Esophagus squamous epithelium (tissue), 5 donors: ENCODE measurements at places on chromosomes 3 and 15. TPM values are rescaled to one million over a fixed set of nuclear protein-coding genes. Genes with fewer than 3 reads are reported as not detected.

DNA sequence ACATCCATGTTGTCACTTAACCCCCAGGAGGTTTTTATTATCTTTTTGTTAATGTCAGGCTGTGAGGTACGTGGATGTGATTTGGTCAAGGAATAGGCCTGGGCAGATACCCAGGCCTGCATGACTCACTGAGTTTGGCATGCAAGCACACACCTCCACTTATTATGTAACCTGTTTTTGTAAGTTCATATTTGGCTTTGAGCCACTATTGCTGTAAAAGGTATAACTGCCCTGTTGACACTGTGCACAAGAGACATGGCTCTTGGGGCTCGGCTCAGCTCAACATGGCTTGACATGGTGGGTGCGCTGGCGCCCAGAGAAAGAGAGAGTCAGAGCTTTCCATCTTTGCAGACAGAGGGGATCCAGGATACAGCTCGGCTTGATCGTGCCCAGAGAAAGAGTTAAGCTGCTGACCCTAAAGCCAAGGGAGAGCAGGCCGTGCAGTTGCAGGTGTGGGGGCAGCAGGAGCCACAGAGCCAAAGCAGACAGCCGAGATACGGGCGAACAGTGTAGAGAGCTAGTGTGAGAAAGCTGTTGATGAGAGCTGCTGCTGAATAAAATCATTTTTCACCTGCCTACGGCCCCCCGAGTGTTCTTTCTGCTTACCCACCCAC lies 67.9 kb upstream of the UNC13C start:
- DNase-seq: no peak

The TGM5 gene
- 36.1 TPM for total RNA-seq

The GP9 gene
- not detected for total RNA-seq

- no peak for DNase-seq
These were observed 68.3 kb upstream of the SLC12A8 start for GRCh38 chr3:125280668-125281361.

DNA sequence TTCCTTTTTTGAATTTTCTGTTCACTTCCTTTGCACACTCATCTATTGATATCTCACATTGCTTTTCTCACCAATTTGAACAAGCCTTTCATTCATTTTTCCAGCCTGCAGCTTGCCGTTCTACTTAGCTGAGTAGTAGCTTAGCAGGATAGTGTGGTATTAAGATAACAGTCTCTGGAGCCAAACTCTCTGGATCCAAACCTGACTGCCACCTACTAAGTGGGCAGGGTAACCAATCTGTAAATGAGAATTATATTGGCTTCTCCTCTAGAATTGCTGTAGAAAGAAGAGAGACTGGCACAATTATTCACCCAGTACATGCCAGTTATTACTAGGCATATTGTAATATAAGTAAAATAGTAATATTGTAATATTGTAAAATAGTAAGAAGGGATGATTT lies 40.5 kb downstream of the AQP9 start:
- DNase-seq: no peak

- no peak for DNase-seq
These were observed 666 bp downstream of the MAPKBP1 start for GRCh38 chr15:41774882-41775417.

- no peak for DNase-seq
These were observed 1.9 kb downstream of the TCF12 start for GRCh38 chr15:56920367-56920627.

DNA sequence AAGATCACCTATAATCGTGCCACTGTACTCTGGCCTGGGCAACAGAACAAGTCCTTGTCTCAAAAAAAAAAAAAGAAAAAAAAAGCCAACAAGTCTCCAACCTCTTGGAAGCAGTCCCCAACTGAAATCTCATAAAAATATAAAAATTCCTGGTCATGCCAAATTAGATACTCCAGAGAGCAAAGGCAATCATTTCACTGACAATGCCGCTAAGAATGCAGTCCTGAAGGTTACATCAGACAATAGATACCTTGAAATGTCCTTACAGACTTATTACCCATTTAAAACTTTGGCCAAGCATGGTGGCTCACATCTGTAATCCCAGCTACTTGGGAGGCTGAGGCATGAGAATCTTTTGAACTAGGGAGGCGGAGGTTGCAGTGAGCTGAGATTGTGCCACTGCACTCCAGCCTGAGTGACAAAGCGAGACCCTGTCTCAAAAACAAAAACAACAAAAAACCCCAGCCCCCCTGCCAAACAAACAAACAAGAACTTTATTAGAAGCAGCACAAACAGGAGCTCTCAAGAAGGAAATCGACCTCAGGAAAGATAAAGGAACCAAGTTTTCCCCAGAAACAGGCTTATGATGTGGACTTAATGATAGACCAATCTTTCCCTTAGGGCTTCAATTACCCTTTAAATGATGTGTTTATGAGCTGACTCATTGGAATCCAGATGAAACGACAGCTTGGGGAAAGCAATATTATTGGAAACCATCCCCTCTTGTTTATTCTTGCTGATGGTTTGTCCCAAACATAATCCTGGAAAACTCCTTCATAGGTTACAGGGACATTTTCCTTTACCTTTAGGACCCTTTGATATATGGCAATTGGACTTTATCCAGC lies 53.1 kb upstream of the XCR1 start:
- DNase-seq: no peak

DNA sequence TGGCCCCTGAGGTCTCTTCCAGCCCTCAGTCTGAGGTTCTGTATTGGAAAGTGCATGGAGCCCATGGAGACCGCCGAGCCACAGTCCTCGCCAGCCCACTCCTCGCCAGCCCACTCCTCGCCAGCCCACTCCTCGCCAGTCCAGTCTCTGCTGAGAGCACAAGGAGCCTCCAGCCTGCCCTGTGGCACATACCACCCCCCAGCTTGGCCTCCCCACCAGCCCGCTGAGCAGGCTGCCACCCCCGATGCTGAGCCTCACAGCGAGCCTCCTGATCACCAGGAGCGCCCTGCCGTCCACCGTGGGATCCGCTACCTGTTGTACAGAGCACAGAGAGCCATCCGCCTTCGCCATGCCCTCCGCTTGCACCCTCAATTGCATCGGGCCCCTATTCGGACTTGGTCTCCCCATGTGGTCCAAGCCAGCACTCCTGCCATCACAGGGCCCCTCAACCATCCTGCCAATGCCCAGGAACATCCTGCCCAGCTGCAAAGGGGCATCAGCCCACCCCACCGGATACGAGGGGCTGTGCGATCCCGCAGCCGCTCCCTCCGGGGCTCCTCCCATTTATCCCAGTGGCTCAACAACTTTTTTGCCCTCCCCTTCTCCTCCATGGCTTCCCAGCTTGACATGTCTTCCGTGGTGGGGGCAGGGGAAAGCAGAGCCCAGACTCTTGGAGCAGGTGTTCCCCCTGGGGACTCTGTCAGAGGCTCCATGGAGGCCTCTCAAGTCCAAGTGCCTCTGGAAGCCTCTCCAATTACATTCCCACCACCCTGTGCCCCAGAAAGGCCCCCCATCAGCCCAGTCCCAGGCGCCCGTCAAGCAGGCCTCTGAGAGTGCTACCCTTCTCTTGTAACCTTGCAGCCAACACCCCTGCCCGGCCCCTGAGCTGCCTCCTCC lies 40.9 kb downstream of the PML start:
- no peak for DNase-seq

DNA sequence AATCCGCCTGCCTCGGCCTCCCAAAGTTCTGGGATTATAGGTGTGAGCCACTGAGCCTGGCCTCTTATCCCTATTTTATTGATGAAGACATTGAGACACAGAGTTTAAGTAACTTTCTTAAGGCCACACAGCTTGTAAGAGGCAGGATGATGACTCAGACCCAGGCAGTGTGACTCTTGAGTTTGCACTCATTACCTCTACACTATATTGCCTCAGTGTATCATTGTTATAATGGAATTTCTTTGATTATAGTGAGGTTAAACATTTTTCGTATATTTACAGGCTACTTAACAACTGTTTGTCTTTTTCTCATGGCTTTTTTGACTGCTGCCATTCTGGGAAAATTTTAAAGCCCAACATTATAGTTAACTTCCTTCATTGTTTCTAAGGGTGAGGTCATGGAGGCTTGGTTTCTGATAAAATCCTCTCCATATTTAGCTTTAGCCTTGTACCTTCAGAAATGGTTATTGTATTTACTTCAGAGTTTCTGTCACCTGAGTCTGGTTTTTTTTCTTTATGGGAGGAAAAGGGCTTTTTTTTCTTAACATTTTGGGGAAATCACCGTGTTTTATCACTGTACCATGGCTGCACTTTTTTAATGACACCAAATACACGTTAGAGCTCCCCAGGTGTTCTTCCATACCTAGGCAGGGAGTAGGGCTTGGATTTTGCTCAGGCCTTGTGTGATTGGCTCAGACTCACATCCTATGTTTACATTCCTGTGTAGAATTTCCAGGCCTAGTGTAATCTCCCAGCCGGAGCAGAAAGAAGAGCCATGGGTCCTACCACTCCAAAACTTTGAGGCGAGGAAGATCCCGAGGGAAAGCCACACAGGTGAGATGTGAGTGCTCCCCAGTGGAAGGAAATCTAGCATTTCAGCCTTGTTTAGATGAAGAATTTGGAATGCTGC lies 6.3 kb downstream of the ZNF774 start:
- DNase-seq: no peak

DNA sequence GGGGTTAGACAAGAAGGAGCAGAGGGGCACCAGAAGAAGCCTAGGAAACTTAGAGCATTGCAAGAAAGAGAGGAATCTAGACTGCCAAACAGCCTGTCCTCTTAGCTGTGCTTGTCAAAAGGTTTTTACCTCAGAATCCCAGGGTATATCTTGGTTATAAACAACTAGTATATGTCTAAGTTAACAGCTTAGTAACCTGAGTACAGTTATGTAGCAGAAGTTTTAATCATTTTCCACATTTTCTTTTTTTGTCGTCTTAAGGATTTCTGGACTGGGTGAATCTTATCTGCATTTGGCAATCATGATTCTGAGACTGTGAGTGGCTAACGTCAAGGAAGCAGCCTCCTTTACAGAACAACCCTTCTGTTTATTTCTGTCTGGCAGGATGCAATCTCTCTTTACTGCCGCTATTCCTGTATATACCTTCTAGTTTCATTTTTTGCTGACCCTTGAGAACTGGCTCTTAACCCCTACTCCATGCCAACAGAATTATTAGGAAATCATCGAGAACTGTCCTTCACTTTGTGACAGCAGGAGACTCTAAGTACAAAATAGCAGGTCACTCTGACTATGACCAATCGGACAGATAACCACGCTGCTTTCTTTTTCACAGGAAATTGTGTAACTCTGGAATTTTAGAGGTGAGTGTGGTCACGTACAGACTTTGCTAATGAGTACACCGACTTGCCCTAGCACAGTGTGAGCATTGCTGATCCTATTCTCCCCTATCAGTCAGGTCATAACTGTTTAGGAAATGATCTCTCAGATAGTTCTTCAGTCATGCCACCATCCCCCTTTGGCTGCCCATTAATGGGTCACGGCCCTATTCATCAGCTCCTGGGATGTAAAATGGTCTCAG lies 3.3 kb upstream of the CP start:
- DNase-seq: no peak

DNA sequence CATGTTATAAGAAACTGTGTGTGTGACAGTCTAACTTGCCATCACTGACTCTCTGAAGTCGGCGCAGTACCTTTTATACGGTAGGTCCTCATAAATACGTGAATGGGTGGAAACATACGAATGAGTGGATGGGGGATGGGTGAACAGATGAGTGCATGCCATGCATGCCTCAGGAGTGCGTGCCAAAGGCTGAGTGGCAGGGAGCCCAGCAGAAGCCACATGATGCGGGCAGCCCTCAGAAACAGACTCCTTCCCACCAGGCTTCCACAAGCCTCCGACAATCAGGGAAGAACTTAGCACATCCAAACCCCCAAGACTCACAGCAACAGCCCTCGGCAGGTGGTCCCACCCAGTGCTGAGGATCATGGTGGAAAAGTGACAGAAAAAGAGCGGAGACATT lies 16.7 kb downstream of the HCN4 start:
- DNase-seq: no peak

The ZMYND10 gene
- not detected for total RNA-seq

- DNase-seq: no peak
These were observed 240.4 kb downstream of the RBMS3 start for GRCh38 chr3:29521293-29521692.

The CYP1A2 gene
- not detected for total RNA-seq

DNA sequence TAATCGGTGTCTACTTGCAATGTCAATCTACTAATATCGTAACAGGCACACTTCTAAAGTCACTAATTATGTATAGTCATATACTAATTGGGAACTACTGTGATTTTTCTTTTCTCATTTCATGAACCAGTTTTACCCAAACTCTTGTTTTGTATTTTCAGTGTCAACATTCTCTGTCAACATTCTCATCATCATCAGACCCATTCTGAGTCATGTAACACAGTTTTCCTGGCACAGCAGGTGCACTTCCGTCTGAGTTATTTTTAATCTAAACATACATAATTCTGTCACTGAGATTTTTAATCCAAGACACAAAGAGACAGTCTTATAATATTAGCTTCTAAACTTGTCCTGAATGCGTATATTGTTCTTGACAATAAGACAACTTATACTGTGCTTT lies 205.1 kb upstream of the EIF1B start:
- DNase-seq: no peak

- DNase-seq: no peak
These were observed 294.5 kb upstream of the RARB start for GRCh38 chr3:25133588-25133987.

DNA sequence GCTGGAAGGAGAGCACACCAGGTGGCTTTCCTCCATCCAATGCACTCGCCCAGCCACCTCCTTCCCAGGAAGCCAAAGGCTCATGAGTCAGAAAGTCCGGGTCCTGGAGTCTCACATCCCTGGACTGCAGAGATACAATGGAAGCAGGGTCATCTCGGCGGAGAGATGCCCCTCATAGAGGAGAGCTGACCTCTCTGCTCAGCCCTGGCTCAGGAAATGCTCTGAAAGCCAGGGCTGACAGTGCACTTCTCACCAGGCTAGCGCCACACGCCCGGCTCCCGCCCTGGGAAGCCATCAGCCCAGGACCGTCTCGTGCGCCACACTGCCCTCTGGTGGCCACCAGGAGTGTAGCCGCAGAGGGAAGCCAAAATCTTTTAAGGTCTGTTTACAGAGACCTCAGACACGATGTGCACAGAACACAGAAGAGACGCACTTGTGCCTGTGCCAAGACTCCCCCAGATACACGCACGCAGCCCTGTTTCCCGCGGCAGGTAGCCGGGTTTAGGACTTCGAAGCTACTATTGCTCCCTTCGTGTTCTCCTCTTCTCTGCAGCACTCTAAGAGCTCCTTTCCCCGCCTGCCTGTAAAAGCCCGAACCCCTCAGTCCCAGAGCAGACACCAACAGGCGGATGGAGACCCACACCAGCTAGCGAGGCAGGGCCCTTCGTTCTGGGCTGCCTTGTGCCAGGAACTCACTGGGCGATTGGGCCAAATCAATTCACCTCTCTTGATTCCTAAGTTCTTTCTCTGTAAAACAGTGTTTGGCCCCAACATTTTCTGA lies 9.7 kb downstream of the NTRK3 start:
- no peak for DNase-seq

The RAB6B gene
- 1.0 TPM for total RNA-seq

The FANCD2OS gene
- total RNA-seq: not detected
